ENCODE measurements at places on chromosomes 2 and 18. TPM values are rescaled to one million over a fixed set of nuclear protein-coding genes. Genes with fewer than 3 reads are reported as not detected.

GRCh38 chr18:54284981-54285785 is 15.9 kb downstream of the POLI start:
- DNase-seq, result no peak

GRCh38 chr2:77484026-77484425 is 38.1 kb downstream of the LRRTM4 start:
- DNase-seq, result no peak

- DNase-seq, result no peak
Observed at GRCh38 chr2:72438364-72438763, 290.7 kb upstream of the CYP26B1 start.

DNA sequence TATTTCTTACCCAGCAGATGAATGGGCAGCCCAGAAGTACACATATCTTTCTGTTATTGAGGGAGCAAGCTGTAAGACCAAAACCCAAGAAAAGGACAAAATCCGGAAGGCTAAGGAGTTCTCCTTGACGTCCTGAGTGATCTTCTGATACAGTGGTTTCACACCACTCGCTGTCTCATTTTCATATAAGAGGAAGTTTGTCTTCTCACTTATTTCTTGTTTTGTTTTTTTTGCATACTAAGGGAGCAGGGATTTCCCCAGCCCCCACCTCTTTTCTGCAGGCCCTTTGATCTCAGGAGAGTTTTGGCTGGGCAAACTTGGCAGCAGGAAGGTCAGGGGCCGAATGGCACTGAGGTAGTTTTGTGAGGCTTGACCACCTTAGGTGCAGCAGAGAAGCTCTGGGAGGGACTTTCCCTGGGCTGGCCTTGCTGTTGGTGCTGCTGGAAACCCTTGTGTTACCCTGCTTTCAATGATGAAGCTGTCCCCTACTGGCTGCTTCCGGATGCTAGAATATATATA is 13.3 kb downstream of the CHRNA1 start:
- no peak for DNase-seq

DNA sequence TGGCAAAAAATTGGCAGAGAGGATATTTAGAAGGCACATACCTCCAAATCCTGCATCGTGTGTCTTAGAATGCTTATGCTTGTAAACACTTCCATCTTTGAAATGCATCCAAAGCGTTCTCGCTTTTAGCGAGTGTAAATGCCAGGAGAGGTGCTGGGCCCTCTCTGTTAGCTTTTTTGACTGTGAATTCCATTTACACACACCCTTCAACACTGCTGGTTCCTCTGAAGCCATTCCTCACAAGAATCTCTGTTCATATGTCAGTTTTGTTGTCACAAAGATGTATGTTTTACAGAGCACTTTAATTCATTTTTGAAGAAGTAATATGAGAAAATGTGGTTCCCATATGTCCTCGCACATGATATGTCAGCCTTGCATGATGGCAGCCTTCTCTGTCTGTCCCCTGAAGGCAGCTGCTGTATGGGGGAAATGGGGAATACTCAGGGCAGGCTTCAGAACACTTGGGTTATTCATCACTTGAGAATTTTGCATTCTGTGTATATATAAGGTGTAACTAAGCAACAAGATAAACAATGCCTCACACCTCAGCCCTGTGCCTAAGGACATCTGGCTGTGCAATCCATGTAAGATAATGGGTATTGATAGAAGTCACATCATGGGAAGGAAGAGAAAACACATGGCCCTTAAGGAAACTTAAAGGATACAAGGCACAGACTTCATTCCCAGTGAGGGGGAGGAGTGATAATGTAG is 52.3 kb downstream of the RAB27B start:
- DNase-seq, result no peak

GRCh38 chr2:140154706-140155105 is 1374.5 kb upstream of the NXPH2 start:
- DNase-seq, result no peak

DNA sequence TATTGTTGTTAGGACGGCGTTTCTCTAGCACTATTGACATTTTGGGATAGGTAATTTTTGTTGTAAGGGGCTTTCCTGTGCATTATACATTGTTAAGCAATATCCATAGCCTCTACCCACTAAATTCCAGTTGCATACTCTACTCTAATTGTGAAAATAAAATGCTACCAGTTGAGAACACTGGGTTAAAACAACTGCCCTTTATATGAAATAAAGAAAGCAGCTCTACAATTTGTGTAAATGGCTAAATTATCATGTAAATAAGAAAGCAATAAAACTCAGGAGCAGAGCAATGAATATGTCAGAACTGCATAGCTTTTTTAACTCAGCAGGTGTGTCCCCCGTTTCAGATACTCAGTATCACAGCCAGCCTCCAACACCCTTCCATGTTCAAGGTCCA is 812.7 kb upstream of the NRXN1 start:
- DNase-seq, result no peak

The GREB1 gene
- 12.5 TPM for total RNA-seq

DNA sequence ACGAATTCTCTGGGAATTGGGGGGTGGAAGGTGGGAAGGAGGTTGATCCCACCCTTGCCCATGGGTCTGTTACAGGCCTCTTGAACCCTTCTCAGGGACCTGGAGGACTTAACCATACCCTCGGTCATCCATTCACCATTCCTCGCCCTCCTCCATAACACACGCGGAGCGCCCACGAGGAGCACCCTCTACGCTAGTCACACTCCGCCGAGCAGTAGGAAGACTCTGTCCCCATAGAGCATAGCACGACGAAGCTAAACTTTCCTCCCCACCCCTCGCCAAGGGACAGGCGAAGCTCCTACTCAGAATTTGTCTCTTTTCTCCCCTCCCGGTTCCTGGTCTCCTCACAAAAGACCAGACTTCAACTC is 611 bp upstream of the ITSN2 start:
- no peak for DNase-seq

DNA sequence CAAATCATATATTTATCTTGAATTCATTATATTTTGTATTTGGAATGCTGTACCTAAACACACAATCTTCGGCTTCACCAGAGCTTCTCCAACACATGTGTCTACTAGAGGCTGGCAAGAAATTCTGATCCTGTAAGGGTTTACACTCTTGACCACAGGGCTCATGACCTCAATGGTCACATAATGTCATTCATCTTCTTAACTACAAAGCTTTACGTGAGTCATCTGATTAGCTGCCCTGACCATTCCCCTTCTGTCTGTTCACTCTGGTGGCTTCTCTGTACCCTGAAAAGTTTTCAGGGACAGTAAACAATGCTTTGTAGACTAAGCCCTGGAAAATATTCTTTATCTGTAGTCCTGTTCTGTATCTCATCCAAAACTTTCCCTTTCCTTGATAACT is 423.9 kb downstream of the CMPK2 start:
- no peak for DNase-seq

GRCh38 chr2:230505162-230505561 is 89.2 kb downstream of the SP100 start:
- DNase-seq, result no peak

DNA sequence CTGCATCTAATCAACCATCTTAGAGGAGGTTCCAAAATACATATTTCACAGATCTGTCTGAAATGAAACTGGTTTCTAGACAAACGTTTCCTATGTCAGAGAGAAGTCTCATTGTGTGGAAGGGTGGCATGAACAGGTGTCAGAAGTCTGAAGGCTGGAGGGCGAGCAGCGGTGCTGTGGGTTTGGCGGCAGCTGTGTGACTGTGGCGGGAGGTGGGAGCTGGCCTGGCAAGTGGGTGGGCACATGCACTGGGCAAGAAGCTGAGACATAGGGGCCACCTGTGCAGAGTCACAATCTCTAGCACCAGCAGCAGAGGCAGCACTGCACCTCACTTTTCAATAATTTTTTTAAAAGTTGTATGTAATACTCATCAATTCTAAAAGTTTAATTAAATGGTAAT is 346.3 kb downstream of the DSC3 start:
- DNase-seq, result no peak

The CD207 gene
- 0.52 TPM for total RNA-seq

DNA sequence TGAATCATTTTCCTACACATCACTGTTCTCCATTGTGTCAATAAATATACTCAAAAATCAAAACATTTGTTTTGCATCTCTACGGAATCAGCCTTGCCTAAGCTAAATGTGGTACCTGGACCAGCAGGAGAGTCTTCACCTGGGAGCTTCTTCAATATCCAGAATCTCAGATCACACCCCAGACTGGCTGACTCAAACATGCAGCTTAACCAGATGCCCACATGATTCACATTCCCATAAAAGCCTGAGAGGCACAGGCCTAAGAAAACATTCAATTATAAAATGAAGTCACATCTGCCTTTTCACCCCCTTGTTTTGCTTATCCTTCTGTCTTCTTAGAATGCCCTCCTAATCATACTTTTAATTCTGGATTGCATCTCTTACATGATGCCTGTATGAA is 1045.5 kb upstream of the NXPH2 start:
- no peak for DNase-seq

DNA sequence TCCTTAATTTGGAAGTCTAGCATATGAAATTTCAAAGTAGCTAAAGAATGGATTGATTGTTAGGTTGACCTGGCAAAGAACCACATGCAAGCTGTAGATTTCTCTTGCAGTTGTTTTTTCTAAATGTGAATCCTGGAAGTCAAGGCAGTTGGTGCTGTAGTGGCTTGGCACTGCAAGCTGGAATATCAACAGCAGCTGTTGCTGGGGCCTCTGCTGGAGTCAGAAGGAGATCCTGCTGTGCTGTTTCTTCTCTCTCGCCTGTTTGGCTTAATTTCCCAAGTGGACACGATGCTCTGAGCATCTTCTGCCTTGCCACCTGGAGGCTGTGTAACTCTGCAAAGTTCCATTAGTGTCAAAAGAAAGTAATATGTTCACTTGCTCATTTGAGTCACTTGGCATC is 12.6 kb downstream of the PIK3C3 start:
- DNase-seq, result no peak

GRCh38 chr2:218721934-218722333 is 11.3 kb downstream of the TTLL4 start:
- no peak for DNase-seq

The NRP2 gene
- total RNA-seq, result 146 TPM

The ALK gene
- 0.20 TPM for total RNA-seq
